ENCODE measurements at places on chromosomes 16 and 17.

DNA sequence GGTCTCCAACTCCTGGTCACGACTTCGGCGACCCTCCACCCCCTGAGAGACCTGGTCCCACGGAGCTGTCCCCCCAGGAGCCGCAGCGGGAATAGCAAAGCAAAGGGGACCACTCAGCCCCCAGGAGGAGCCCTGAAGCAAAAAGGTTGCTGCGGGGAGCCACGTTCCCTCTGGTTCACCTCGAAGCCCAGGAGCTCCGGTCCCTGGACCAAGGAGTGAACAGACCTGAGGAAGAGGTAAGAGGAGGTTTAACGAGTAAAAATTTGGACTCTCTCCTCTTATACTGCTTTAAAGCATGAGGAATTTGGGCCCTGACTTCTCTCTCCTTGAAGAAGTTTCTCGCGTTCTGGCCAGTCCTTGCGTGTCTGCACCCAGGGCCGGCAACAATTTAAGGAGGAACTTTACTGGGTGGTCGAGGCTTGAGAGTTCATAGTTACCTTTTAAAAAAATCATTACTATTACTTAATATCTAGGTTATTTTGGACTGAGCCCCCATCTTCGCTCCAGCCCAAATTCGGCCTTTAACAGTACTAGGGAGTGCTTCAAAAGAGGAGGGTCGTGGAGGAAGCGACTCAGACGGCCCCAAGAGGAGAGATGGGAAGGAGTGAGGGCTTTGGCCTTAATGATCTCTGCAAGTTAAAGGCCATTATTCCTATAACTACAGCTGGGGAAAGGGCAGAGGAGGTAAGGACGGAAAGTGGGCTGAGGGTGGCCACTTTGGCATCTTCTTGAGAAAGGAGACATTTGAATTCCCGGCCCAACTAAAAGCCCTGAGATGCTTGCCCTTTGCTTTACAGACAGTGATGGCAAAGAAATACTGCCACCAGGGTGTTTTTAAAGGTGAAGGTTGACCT lies 16.9 kb upstream of the HOXB9 start:
- DNase-seq: no peak

- DNase-seq: no peak
Measured at GRCh38 chr16:75537776-75538175, 1.9 kb upstream of the CHST5 start.

DNA sequence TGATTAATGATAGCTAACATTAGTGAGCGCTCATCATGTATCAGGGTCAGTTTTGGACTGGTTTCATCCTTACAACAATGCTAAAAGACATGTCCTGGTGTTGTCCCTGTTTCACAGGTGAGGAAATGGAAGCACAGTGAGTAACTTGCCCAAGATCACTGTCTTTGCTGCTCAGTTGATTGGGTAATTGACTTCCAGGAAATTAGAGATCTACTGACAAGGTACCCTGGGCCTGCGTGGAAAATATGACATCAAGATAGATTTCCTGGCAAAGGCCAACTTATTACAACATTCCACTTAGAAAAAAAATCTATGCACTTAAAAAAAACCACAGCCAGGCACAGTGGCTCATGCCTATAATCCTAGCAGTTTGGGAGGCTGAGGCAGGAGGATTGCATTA lies 96.3 kb downstream of the CYLD start:
- DNase-seq: no peak

DNA sequence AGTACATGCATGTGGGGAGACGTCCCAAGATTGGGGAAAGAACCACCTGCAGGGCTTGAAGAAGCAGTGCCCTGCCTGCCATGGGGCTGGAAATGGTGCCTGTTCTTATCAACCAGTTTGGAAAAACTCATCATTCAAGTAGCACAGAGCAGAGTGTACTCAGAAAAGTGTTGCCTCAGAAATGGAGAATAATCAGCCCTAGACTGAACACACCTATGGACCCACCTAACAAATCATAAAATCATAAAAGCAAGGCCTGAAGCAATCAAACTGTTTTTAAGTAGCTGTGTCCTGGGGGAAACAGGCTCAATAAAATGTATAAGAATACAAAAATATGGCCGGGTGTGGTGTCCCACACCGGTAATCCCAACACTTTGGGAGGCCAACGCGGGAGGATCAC lies 11.2 kb downstream of the QRICH2 start:
- no peak for DNase-seq
